Fibroblast of skin of right quadriceps (primary cell): ENCODE measurements at places on chromosomes 5 and 9.

DNA sequence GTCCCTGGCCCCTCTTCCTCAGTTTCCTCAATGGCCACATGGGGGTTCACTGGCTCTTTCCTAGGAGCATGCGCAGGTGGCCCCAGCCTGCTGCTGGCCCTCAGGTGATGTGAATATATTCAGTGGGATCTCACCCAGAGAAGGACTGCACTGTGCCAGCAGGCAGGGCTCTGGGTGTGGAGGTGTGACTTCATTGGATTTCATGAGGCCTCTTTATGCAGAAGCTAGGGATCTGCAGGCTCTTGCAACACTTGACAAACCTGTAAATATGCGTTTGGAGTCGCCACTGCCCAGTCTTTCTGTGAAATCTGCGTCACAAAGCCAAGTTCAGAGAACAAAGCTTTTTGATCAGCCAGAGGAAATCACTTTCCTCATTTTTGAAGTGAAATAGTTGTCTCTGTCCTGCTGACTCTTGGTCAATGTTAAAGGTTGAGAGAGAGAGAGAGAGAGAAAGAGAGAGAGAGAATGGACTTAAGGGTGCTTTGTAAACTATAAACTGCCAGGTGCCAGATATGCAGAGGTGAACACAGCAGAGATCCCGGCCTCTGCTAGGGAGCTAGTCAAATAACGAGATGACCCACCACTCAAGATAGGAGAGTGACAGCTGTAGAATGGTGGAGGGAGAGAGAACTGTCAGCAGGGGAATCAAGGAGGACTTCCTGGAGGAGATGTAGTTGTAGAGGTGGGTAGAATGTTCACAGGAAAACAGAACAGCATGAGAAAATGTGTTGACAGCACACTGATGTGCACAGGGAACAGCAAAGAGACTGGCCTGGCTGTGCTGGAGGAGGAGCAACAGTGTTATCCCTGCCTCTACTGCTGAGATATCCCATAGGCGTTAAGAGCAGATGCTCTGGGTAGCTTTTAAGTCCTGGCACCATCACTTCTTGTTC lies 167.0 kb upstream of the ZNF618 start:
- no peak for DNase-seq

DNA sequence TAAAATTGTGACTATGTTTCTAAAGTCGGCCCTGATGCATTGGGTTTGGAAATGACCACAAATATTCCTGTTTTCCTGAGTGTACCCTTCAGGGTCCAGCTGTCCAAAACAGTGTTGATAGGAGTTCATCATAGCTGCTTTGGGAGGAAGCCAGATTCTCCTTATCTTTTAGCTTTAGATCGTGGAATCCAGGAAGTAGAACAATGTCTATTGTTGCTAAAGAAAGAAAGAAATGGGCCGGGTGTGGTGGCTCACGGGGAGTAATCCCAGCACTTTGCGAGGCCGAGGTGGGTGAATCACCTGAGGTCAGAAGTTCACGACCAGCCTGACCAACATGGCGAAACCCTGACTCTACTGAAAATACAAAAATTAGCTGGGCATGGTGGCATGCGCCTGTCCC lies 9.5 kb downstream of the CAVIN4 start:
- no peak for DNase-seq

DNA sequence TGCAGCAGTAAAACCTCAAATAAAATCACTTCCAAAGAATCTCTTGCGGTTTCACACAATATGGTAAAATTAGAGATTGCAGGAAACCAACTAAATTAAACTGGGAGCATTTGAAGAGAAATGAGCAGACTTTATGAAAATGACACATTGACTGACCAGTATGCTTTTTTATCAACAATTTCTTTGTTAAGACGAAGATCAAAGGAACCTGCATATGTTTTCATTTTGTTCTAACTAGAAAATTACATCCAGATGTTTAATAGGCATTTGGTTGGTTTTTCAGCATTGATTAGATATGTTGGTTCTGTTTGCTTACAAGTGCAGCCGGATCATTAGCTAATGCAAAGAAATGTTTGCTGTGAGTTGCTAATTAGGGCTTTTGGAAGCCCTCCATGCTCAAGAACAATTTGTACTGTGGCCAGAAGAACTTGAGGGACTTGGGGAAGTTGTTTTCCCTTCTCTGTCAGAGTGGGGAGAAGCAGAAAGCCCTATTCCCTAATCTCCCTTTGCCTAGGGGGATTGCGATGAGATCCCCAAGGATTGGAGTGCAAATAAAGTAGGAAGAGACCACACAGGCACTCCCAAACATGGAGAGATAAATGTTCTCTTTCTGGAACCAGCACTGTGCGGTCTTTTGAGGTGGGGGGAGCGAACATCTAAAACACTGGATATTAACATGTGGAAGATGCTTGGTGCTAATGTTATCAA lies 4.5 kb upstream of the TLE1 start:
- peak; percentile 87 for DNase-seq

DNA sequence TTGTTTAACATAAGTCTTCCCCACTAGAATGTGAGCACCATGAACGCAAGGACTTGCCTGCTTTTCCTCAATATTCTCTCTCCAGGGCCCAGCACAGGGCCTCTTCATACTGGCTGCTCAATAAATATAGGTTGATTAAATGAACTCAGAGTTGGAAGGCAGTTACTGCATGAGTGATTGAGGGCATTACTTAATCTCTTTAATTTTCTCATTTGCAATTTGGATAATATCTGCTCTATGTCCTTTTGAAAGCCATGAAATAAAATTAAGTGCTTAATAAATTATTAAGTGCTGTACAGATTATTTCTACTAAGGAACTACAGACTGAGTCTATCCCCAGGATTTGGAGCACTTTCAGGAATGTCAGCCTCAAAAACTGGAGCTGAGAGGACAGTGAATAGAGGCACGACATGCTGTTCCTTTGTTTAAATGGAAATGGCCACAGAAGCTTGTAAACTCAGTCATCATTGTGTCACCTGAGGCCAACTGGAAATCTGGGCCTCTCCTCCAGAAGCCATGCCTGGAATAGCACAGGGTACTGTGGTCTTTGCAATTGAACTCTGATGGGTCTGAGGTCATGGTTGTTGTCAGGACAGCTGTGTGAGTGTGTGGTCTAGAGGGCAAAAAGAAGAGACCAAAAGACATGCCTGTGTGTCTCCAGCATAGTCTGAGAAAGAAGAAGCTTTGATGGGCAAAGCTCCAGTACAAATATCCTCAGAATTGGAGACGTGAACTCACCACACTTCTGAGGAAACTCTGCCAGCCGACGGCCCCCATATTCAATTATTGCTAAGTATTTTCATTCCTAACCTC lies 86.1 kb downstream of the SH3TC2 start:
- DNase-seq: no peak

GRCh38 chr5:53884417-53884816 lies 324.0 kb downstream of the NDUFS4 start:
- no peak for DNase-seq

- DNase-seq: no peak
Observed at GRCh38 chr5:92930057-92930456, 651.0 kb downstream of the NR2F1-AS1 start.

- DNase-seq: no peak
Observed at GRCh38 chr9:85260275-85260845, 481.4 kb downstream of the AGTPBP1 start.

GRCh38 chr5:72508241-72509170 lies 1.3 kb upstream of the ZNF366 start:
- DNase-seq: no peak

DNA sequence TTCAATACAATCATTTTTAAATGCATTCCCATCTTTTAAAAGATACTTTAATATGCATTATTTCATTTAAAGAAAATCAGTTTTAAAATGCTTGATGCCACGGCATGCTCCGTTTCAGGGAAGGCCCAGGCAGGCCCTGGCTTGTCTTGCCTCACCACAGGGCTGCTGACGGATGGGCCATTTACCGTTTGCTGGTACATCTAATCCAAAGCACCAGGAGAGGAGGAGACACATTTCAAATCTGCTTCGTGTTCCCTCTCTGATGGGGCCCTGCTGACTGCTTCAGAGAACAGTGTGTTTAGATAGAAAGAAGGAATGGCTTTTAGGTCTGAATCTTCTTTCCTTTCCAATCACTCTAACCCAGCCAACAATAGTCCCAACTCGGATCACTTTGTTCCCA lies 185.2 kb downstream of the DCP2 start:
- DNase-seq: no peak

GRCh38 chr9:97908705-97909104 lies 13.6 kb downstream of the TRMO start:
- DNase-seq: no peak

DNA sequence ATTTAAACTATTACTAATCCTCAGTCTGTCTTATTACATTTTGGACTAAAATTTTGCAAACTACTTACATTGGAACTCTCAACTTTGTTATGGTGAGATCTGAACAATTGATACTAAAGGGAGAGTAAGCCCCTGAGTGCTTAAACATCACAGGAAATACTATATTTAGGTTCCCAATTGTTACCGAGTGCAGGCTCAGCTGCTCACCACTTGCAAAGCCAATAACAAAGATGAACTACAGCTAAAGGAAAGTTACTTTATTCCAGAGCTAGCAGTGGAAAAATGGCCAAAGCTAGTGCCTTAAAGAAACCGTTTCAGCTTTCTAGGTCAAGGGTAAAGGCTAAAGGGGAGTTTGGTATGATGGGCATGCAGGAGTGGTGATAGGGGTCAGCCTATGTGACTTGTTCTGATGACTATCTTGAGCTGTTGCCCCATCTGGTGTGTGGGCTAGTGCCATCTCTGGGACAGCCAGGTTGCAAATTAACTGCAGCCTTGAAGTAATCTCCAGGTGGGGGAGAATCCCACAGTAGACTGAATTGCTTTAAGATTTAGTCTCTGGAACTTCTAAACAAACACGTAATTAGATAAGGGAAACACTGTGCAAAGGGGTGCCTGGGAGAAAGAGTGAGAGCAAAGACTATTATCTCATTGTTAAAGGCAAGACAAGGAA lies 7.8 kb upstream of the NDUFB6 start:
- DNase-seq: no peak

DNA sequence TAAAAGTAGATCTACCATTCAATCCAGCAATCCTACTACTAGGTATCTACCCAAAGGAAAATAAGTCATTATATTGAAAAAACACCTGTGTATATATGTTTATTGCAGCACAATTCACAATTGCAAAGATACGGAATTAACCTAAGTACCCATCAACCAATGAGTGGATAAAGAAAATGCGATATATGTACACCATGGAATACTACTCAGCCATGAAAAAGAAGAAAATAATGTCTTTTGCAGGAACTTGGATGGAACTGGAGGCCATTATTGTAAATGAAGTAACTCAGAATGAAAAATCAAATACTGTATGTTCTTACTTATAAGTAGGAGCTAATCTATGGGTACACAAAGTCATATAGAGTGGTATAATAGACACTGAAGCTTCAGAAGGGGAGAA lies 63.4 kb upstream of the PITX1 start:
- no peak for DNase-seq
